Mucosa of gallbladder (tissue), 1 donor: ENCODE measurements at places on chromosomes 16 and 17. TPM values are rescaled to one million over a fixed set of nuclear protein-coding genes. Genes with fewer than 3 reads are reported as not detected.

The SPAG5 gene
- 6.4 TPM for total RNA-seq

The CCNF gene
- 3.7 TPM for total RNA-seq

The AATK gene
- 14.2 TPM for total RNA-seq

The MRM3 gene
- 13.4 TPM for total RNA-seq

The VAT1L gene
- 12.2 TPM for total RNA-seq

The RHBDL1 gene
- total RNA-seq = 5.5 TPM

The TAT gene
- 2.5 TPM for total RNA-seq

The PLA2G10 gene
- 7.0 TPM for total RNA-seq

The USP43 gene
- 8.2 TPM for total RNA-seq

The PLLP gene
- total RNA-seq = 206 TPM

The MRPS23 gene
- total RNA-seq = 32.5 TPM

The ICAM2 gene
- total RNA-seq = 14.8 TPM

The KLHL11 gene
- total RNA-seq = 14.0 TPM

The GGT6 gene
- total RNA-seq = 21.3 TPM

The KRTAP4-5 gene
- not detected for total RNA-seq

The CA7 gene
- not detected for total RNA-seq
